Left kidney (tissue), 8 donors: ENCODE measurements at places on chromosomes 12 and 14. TPM values are rescaled to one million over a fixed set of nuclear protein-coding genes. Genes with fewer than 3 reads are reported as not detected.

TAS2R42 gene
- not detected for polyA plus RNA-seq

AICDA gene
- polyA plus RNA-seq, result 0.45 TPM

CYP27B1 gene
- polyA plus RNA-seq, result 2.0 TPM

DNA sequence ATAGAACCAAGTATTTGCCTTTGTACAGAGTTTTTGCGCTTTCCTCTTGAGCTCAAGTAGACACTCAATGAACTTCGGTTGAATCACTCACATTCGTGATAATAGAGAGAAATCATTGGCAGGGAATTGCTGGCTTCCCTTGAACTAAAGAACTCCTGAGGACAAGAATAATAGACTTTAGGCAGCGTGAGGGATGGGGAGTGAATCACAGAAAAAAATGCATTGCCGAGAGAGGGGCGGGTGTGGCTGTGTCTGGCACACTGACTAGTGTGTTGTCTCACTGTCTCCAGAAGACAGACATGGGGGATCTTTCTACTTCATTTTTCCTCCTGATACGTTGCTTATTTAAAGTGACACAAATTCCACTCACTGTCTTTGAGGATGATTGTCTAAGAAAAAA is 805.2 kb downstream of the BCL11B start:
- no peak for DNase-seq

DNA sequence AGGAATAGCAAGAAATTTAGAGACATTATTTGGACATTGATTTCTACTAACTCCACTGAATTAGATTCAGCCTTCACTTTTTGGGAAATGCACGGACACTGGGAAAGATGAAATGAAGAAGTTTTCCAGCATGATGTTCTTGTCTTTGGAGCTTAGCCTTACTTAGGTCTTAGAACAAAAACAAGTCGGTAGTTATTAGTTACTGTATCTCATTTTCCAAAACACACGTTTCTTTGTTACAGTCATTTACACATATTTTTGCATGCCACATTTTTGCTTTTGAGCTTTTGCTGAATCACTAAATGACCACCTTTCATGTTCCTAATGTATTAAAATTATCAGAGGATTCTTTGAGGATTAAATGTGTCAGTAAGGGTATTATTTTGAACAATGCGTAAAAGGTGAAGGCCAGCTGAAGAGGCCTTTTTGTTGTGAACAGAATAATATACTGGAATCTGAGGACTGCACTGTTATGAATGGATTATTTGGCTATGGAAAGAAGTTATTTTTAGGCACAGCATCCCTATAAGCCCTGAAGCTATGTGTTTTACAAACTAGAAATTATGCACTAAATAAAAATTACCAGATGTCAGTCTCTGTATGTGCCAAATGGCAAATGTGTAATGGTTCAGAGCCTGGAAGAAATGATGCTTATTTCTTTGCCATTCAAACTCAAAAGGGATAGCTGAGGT is 138.2 kb downstream of the SRGAP1 start:
- DNase-seq, result no peak
